Type B pancreatic cell (in vitro differentiated cells): ENCODE measurements at places on chromosomes 16 and 17. TPM values are rescaled to one million over a fixed set of nuclear protein-coding genes. Genes with fewer than 3 reads are reported as not detected.

- DNase-seq = no peak
- H3K27ac ChIP-seq = no peak overlapping the region
- peaks cover 3% of the 10 kb centered on the region for H3K36me3 ChIP-seq
- H3K4me3 ChIP-seq = no peak overlapping the region
- no peaks in the 10 kb centered on the region for H3K4me1 ChIP-seq
Observed at GRCh38 chr16:23668225-23668624, 10.5 kb upstream of the PLK1 start.

- H3K4me1 ChIP-seq = peaks cover 24% of the 10 kb centered on the region
- no peak for DNase-seq
- H3K27me3 ChIP-seq = peaks cover 33% of the 10 kb centered on the region
- no peak overlapping the region for H3K27ac ChIP-seq
Observed at GRCh38 chr17:56638591-56639051, 45.1 kb downstream of the NOG start.

GRCh38 chr17:76528156-76528527, 9.4 kb downstream of the CYGB start:
- peak overlapping the region; percentile 63 for H3K4me3 ChIP-seq
- peaks cover 42% of the 10 kb centered on the region for H3K4me1 ChIP-seq
- no peak for DNase-seq
- no peak overlapping the region for H3K27ac ChIP-seq
- H3K27me3 ChIP-seq = peaks cover 17% of the 10 kb centered on the region

GRCh38 chr16:49473773-49474172, 100.2 kb downstream of the C16orf78 start:
- no peaks in the 10 kb centered on the region for H3K36me3 ChIP-seq
- H3K27me3 ChIP-seq = peaks cover 11% of the 10 kb centered on the region
- H3K4me3 ChIP-seq = no peak overlapping the region
- no peak for DNase-seq
- no peaks in the 10 kb centered on the region for H3K4me1 ChIP-seq

CNGB1 gene
- 0.19 and 2.3 TPM in 2 replicates for total RNA-seq

MT1F gene
- total RNA-seq = 5.9 and 6.5 TPM in 2 replicates

GRCh38 chr16:57889960-57890751, 80.8 kb downstream of the CNGB1 start:
- H3K27ac ChIP-seq = no peak overlapping the region
- DNase-seq = no peak
- no peak overlapping the region for H3K4me3 ChIP-seq
- peaks cover 50% of the 10 kb centered on the region for H3K27me3 ChIP-seq

RAB26 gene
- 7.4 and 9.9 TPM in 2 replicates for total RNA-seq
